ENCODE measurements at places on chromosomes 2 and 18. TPM values are rescaled to one million over a fixed set of nuclear protein-coding genes. Genes with fewer than 3 reads are reported as not detected.

FAM237A gene
- total RNA-seq, result not detected

VWA3B gene
- total RNA-seq, result 0.09 TPM

DNAJC10 gene
- 334 TPM for total RNA-seq

DPY30 gene
- 66.3 TPM for total RNA-seq

MROH2A gene
- total RNA-seq, result not detected

TNS1 gene
- 173 TPM for total RNA-seq

CAPN14 gene
- total RNA-seq, result 0.14 TPM
